NCI-H1436 (cell line): ENCODE measurements at places on chromosomes 4 and X.

DNA sequence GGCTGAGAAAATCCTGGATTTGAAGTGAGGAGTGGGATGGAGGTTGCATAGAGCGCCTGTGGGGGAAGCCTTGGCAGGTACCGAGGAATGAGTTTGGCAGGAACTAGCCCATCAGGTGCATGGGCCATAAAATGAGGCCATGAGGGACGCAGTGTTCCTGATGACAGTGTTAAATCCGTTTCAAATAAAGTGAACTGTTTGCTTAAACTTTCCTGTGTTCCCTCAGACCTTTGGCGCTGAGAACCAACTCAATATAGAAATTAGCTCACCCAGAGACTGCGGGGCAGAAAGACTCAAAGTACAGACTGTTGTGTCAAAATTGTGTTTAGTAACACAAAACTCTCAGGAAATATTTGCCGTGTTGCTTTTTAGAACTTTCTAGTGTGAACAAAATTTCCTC, 250.0 kb upstream of the NR3C2 start:
- no peak for DNase-seq

- DNase-seq, result no peak
Measured at GRCh38 chr4:186701273-186701672, 22.4 kb downstream of the FAT1 start.

DNA sequence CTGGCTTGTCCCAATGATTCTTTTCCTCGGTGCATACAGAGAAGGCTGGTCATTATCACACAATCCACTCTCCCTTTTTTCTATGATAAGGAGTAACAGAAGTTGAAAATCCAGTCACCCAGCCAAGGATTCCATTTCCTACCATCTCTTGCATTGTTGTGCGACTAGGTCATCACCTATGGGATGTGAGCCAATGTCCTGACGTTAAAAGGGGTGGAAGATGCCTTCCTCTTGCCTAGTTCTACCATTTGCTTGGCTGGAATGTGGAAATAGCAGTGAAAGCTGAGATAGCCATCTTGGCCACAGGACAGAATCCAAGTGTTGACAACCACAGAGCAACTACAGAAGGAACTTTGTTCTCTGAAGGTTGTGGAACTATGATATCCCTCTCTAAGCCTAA, 132.2 kb upstream of the KIT start:
- no peak for DNase-seq

GRCh38 chrX:35809781-35810180, 11.6 kb downstream of the MAGEB16 start:
- DNase-seq, result no peak

- no peak for DNase-seq
Measured at GRCh38 chrX:154654372-154654771, 993 bp upstream of the CTAG2 start.

- no peak for DNase-seq
Measured at GRCh38 chr4:72340803-72341431, 228.1 kb downstream of the ADAMTS3 start.

- peak; percentile 39 for DNase-seq
Measured at GRCh38 chr4:83282049-83282535, 2.5 kb downstream of the COQ2 start.

DNA sequence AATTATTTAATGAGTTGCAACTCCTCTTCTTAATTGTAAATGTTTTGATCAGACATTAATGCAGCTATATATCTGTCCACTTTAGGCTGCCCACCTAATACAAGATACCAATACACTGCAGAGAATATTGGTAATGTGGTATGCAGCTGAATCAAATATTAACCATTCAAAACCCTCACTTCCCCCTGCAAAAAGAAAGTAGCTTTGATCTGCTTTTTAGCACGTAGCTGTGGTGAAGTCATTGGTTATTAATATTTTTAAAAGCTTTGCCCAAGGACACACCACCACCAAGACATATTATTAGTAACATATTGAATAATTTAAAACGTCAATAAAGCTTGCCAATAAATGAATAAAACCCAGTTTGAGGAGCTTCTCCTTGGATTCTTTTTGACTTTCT, 28.6 kb upstream of the CYP2U1 start:
- DNase-seq, result no peak

- DNase-seq, result no peak
Measured at GRCh38 chrX:39816871-39817731, 280.7 kb downstream of the BCOR start.

- no peak for DNase-seq
Measured at GRCh38 chrX:2261831-2262667, 238.7 kb downstream of the DHRSX start.

- peak; percentile 38 for DNase-seq
Measured at GRCh38 chr4:22824091-22824490, 131.4 kb downstream of the GBA3 start.

GRCh38 chrX:68498044-68498507, 775 bp upstream of the YIPF6 start:
- no peak for DNase-seq

GRCh38 chr4:90030953-90031352, 96.2 kb upstream of the CCSER1 start:
- DNase-seq, result no peak

GRCh38 chr4:105622269-105622668, 69.8 kb downstream of the ARHGEF38 start:
- no peak for DNase-seq
